Fibroblast of skin of scalp (primary cell): ENCODE measurements at places on chromosomes 4 and X.

GRCh38 chr4:169272265-169272886 is 1.6 kb upstream of the SH3RF1 start:
- DNase-seq, result peak; percentile 94

- no peak for DNase-seq
These were observed 183.9 kb downstream of the OPHN1 start for GRCh38 chrX:68249401-68249831.

GRCh38 chrX:152822383-152823086 is 8.0 kb downstream of the CETN2 start:
- no peak for DNase-seq

DNA sequence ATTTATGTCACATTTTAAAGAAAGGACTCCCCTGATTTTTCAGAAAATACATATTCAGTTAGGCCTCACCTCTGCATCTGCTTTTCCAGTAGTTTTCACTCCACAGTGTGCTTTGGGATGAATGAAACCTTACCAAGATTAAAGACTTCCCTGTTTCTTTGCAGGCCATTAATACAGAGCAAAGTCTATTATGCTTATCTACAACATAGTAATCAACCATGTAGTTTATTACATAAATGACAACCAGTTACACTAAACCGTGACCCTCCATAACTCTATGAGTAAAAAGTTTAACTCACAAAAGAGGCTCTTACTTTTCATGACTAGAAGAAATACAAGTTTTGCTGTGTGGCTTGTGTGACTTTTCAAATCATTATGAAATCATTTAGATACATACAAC is 2.3 kb downstream of the LRRC66 start:
- DNase-seq, result no peak

DNA sequence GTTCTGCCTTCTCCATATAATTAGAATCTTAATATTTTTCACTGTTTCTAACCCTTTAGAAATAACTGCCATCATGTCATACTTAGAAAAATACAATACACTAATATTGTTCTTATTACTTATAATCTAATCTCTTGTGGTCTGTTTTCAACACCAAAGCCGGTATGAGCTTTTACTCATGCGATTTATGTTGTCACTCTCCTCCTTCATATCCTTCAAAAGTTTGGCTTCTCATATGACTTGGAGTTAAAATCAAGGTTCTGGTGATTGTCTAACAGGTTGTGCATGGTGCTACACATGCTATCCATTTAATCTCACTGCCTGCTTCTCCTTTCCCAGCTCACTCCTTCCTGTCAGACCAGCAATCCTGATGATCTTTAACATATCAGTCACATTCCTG is 1392.9 kb downstream of the ARAP2 start:
- DNase-seq, result peak; percentile 4

GRCh38 chr4:151266497-151266896 is 10.5 kb upstream of the PRSS48 start:
- peak; percentile 16 for DNase-seq

DNA sequence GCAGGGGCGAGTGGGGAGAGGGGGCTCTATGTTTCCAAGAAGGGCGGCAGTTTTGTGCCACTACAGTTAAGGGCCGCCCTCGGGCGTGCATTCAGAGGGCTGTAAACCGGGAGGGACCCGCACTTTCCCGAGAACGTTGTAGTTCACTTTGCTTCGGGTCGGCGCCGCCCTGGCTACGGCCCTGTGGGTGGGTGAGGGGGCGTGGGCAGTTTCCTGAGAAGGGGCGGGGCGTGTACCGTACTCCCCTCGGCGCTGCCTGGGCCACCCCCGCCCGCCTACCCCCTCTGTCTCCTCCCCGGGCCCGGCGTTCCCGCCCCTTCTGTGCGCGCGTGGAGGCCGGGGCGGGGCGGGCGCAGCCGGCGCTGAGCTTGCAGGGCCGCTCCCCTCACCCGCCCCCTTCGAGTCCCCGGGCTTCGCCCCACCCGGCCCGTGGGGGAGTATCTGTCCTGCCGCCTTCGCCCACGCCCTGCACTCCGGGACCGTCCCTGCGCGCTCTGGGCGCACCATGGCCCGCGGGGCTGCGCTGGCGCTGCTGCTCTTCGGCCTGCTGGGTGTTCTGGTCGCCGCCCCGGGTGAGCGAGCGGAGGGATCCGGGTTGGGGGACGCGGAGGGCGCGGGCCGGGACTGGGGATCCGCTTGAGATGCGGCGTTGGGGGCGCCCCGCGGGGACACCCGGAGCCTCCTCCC is at the start of gene CD99:
Gene CD99, plus strand, starts transcription at position 440 of the 687 bp plus-strand sequence. Its CDS starts 66 bp downstream, at position 506.
- peak; percentile 93 for DNase-seq

DNA sequence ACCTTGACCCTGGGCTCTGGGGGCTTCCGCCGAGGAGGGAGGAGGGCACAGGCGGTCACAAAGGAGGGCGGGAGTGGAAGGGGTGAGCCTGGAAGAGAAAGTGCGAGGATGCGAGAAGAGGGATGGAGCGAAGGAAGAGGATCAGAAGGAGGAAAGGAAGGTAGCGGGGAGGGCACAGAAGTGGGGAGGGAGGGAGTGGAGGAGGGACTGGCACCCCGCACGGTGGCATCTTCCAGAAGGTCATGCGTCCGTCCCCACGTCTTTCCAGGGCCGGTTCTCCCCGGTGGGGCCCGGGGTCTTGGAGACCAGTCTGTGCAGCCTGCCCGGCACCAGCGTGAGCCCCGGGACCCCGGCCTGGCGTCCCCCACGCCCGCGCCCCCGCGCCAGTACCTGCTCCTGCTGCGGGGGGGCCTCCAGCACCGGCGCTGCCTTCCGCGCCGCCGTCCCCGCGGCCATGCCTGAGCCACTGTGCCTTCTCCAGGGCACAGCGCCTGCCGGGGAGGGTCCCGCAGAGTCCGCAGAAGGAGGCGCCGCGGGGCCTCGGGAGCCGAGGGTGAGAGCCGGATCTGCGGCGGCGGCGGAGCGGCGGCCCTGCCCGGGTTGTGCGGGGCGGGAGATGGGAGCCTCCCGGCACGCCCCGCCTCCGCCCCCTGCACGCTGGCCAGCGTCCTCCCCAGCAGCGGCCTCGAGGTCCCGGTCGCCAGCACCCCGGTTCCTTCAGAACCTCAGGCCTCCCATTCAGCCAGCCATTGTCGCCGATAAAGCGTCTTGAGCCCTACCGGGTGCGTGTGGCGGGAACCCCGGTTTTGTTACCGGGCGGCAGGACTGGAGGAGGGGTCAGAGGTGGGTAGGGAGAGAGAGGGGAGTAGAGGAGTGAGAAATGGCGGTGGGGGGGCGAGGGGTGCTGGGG is at the start of gene RNF175:
Gene RNF175, minus strand, starts transcription at position 618 of the 910 bp plus-strand sequence. Its CDS starts 162 bp downstream, at position 456.
- peak; percentile 14 for DNase-seq

DNA sequence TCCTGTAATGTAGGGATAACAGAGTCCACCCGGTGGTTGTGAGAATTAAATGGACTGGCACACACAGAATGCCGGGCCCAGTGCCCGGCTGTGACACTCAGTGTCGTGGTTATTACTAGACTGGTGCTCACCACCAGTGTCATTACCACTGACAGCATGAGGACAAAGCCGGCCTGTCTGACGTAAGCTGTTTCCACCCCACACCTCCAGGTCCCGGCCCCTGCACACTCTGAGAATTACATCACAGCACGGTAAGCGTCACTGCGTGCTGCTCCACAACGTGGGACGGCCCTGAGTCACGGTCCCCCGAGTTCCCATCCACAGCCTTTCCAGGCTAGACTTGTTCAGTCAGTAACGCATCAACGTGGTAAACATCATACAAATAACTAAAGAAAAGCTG is 22.9 kb downstream of the FAT1 start:
- no peak for DNase-seq

- peak; percentile 35 for DNase-seq
These were observed 14.7 kb upstream of the DCHS2 start for GRCh38 chr4:154506253-154506652.

DNA sequence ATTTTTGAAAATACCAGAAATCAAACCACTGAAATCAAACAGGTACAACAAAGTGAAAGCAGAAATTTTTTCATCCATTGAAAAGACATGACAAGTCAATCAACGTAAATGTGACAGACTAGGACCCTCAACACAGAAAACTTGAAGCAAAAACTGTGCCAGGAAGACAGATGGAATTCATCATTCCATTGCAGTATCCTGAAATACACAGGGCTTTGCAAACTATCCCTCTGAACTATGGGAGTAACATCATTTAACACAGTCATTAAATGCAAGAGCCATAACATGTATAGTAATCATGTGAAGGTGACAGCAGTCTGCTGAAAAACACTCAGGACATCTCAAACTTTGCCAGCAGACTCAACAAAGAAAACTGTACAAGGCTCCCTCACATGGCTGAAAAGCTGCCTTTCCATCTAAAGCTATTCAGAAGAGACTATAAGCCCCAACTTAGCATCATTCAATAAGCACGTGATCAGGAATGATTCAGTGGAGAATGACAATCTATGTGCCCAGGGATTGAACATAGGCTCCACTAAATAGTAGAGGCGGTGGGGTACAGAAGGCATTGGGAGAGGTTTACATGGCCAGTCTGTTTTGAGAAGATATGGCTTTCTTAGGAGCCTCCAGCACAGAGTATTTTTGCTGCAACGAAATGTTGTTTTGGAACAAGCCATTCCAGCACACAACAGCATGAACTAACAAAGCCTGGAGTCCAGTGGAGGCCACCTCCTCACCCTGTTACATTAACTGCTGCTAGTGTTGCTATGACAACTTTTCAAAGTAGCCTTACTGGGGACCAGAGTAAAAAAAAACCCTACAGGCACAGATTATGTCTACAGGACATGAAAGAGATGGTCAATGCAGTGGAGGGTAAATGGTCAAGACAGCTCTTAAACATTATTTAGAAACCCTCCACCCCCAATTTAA is 274.5 kb upstream of the NOCT start:
- no peak for DNase-seq

- DNase-seq, result no peak
These were observed 227.7 kb downstream of the C4orf33 start for GRCh38 chr4:129323658-129324057.

DNA sequence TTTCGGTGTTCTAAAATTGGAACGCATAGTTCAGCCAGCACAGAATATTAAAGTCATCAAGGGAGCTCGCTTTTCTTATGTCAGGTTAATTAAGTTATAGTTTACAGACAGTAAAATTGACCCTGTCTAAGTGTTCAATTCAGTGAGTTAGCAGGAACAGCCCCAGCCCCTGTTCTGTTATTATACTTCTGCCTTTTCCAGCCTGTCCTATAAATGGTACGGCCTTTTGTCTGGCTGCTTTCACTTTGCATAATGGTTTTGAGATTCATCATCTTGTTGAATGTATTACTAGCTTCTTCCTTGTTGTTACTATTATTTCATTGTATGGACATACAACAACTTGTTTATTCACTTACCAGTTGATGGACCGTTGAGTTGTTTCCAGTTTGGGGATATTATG is 9.5 kb downstream of the CXCL13 start:
- DNase-seq, result no peak

GRCh38 chrX:110745288-110745687 is 50.3 kb downstream of the CHRDL1 start:
- no peak for DNase-seq
